AG09309 (cell line): ENCODE measurements at places on chromosomes 4 and X.

DNA sequence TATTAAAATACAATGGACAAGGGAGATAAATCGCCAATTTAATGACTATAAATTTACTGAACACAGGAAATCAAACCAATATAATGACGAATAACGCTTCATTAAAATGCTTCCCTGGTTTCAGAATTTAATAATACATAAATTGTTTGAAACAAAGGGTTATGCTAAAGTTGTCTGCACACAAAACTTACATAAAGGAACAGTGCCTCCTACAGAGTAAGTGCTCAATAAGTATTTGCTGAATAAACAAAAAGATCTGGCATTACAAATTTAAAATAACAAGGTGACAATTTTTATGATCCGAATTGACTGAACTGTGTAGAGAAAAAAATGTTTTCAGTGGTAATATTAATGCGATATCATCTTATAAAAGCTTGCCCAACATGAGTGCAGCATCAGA, 69.6 kb downstream of the NOCT start:
- no peak for DNase-seq

- no peak for DNase-seq
These were observed 959 bp downstream of the BRS3 start for GRCh38 chrX:136488706-136489105.

DNA sequence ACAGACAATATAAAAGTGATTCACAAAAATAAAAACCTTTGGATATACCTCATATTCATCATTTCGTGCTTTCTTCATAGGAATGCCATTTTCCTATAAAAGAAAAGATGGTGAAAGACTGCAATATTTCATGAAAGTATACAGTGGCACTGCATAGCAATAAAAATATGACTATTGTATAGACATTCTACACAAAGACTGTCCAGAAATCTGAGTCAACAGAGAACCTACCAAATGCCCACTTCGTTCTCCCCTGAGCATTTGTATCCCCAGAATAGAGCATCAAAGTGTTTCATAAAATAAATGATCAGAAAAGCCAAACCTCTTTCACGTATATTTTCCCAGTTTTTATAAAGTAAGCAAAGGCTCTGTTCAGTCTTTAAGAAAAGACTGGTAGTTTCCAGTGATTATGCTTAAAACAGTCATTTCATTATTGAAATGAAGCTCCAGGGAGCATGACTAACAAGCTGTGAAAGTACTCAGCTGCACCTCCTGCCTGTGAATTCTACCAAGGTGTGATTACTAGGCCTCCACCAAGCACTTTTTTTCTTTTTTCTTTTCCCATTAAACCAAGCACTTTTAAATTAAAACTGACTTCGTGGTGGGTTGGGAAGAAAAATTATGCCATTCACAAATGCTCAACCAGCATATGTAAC, 20.2 kb downstream of the PPA2 start:
- DNase-seq = no peak

DNA sequence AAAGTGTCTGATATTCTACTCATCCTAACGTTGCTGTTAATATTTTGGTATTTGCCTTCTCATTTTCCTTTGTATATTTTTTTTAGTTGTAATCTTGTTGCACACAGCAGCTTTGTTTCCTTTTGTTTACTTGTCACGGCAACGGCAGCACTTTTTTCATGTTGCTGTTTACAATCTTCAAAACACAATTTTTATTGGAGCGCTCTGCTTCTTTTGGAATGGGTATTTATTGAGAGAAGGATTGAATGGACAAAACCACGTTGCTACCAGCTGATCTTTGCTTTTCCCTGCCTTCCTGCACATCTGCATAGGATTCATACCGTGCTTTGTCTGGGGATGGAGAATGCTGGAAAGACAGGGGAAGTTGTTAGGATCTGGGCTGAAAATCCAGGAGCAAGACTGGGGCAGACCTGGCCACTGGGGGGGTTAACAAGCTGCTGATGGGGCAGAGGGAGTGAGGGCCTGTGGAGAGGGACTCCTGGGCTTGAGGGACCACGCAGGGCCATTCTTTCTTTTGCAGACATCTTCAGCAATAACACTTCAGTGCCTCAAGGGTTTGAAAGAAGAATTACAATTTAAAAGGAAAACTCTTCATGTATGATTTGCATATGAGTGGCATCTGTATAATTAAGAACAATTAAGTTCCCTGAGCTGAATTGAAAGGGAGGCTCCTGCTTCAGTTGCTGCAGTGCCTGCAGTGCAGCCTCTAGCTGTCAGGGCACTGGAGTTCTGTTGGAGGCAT, 69.8 kb downstream of the TMEM131L start:
- DNase-seq = no peak

GRCh38 chr4:162406637-162407365, 243.0 kb upstream of the FSTL5 start:
- DNase-seq = no peak

DNA sequence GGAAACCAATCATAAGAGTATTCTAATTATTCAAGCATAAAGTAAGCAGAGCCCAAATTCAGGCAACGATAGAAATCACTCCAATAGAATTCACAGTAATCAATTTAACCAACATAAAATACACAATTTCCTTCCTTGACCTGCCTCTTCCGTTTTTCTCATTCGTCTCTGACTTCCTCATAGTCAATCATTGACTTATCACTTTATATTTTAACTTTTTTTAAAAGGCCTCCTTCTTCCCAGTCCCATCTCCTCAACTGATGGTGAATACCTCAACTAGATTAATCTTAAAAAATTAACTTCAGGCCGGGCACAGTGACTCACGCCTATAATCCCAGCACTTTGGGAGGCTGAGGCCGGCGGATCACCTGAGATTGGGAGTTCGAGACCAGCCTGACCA, 13.3 kb downstream of the CNOT6L start:
- DNase-seq = no peak

DNA sequence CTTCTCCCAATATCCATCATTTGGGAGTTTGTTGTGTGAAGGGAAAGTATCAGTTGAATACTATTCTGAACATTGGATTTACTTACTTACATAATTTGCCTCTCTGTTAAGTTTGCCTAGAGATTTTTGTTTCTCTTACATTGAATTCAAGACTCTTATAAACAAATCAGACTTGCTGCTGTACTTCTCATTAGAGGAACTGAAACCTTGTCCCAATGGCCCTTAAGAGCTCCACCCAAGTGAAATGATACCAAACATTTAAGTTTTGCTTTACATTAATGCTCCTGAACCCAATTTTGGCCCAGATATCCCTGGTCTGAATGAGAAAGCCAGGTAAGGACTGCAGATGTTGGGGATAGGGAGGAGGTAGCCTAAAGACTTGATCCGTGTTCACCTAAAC, 32.0 kb downstream of the HAND2 start:
- DNase-seq = no peak

GRCh38 chr4:115159141-115159540, 45.7 kb upstream of the NDST4 start:
- DNase-seq = no peak

GRCh38 chrX:143669395-143669794, 33.5 kb upstream of the SLITRK4 start:
- no peak for DNase-seq

- DNase-seq = no peak
These were observed 13.7 kb downstream of the GAB3 start for GRCh38 chrX:154737136-154737535.

DNA sequence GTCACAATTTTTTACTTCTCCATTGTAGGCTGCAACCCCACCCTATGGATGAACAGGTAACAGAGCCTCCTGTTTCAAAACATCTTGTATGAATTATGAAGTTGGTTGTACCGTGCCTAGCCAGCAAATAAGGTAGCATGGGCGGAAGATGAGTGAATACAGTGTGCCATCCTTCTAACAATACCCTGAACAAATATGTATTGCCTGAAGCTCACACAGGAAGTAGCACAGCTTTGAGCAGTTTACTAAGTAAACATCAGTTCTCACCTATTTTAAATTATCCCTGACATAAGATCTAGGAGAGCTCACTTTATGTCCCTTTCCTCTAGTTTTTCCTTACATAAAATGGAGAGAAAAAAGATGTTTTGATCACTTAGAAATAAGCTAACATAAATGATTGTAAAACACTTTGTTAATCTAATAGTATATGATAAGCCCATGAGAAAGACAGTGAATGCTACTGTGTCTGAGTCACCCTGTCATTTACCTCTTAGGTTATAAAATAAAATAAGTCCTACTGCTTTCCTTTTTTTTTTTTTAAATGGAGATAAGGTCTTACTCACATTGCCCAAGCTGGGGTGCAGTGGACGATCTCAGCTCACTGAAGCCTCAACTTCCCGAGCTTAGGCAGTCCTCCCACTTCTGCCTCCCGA, 36.6 kb downstream of the GRSF1 start:
- no peak for DNase-seq

GRCh38 chr4:188435381-188435780, 296.1 kb downstream of the TRIML1 start:
- DNase-seq = no peak

DNA sequence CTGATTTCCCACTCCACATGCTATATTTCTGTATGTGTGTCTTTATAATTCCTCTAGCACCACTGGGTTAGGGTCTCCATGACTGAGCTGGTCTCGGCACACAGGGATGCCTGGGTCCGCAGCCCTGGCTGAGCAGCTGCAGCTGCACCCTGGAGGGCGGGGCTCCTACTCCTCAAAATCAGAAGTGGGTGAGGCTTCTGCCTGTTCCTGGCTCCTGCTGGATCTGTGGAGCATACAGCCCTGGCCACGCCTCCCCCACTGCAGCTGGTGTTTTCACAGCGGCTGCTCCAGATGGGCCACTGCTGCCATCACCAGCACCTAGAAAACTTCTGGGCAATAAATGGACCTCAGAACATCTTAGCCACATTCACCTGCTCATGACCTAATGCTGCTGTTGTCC, 30.9 kb downstream of the SPCS3 start:
- no peak for DNase-seq

- no peak for DNase-seq
These were observed 67.7 kb downstream of the THOC2 start for GRCh38 chrX:123665197-123665596.
